ENCODE measurements at places on chromosomes 12 and 14. TPM values are rescaled to one million over a fixed set of nuclear protein-coding genes. Genes with fewer than 3 reads are reported as not detected.

GSKIP gene
- 28.0 TPM for total RNA-seq

KRT72 gene
- not detected for total RNA-seq

PRPH gene
- total RNA-seq = 0.26 TPM

ADAM21 gene
- total RNA-seq = 1.3 TPM

ZNF891 gene
- total RNA-seq = 1.0 TPM

SLCO1B1 gene
- total RNA-seq = not detected

IGF1 gene
- not detected for total RNA-seq

NTS gene
- not detected for total RNA-seq

TRHDE gene
- not detected for total RNA-seq

DEPDC4 gene
- 2.9 TPM for total RNA-seq

OR4E1 gene
- total RNA-seq = 0.06 TPM

JKAMP gene
- 141 TPM for total RNA-seq

HIP1R gene
- 14.1 TPM for total RNA-seq

- DNase-seq = no peak
These were observed 112.7 kb downstream of the EFCAB11 start for GRCh38 chr14:89841851-89842250.

DNA sequence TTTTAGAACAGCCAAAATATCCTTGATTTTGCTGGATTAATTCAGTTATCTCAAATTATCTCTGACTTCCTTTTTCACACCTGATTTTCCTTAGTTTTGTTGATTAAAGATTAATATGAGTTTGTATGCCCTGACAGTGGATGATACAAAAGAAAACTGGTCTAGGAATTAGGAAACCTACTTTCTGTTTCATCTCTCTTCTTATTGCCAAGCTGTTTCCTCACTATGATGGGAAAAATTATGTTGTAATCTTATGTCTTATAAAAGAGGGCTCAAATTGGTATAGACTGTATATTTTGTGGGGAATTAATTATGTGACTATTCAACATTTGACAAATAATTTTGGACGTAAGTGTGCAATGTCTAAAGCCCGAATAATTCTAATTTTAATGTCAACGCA is 271.6 kb downstream of the FBXL14 start:
- DNase-seq = no peak

DNA sequence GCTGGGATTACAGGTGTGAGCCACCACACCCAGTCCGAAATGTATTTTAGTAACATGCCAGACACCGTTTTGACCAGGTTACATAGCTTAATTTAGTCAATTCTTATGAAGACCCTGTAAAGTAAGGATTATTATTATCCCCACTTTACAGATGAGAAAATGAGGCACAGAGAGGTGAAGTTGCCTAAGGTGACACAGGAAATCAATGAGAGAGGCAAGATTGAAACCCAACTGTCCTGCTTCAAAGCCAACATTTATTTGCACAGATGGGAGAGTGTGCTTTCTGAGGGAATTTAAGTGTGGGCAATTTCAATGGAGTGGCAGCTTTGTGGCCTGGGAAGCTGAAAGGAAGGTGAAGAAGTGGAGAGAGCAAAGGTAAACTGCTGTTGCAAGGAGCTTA is 19.1 kb upstream of the EPS8 start:
- DNase-seq = no peak

DNA sequence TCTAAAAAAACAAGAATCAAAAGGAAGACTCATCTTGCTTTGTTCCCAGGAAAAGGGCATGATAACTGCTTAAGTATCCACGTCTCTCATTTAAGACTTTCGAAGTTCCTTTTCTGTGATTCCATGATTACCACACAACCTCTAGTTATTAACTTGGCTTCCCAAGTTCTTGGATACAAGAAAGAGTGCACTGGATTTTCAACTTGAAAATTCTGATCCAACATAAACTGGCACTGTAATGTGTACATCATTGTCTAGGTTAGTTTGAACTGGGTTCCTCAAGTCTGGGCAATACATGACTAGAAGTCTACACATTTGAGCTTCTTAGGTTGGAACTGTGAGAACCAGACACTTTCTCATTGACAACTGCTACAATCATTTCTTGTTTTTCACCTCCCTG is 1.6 kb downstream of the KLHL28 start:
- no peak for DNase-seq

DNA sequence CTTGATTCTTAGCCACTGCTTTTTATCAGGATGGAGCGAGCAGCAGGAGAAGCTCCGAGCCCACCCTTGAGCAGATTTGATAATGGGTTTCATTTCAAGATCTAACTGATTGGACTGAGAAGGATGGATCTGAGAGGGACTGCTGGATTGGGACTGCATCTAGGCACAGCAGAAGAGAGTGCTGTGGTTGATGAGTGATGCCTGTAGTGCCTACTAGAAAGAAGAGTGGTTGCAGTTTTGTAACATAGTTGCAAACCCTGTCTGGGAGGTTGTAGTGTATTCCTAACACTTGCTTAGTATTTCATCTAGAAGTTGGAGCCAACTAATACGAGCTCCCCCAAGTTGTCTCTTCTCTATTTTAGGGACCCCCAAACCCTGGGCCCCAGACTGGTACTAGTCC is 88.7 kb downstream of the ASCL1 start:
- no peak for DNase-seq

GRCh38 chr12:46177837-46178608 is 90.8 kb downstream of the SLC38A1 start:
- no peak for DNase-seq

- DNase-seq = peak; percentile 95
These were observed 380.8 kb upstream of the RGS6 start for GRCh38 chr14:71551291-71551950.

- DNase-seq = no peak
These were observed 421.6 kb downstream of the APAF1 start for GRCh38 chr12:99066726-99067125.

DNA sequence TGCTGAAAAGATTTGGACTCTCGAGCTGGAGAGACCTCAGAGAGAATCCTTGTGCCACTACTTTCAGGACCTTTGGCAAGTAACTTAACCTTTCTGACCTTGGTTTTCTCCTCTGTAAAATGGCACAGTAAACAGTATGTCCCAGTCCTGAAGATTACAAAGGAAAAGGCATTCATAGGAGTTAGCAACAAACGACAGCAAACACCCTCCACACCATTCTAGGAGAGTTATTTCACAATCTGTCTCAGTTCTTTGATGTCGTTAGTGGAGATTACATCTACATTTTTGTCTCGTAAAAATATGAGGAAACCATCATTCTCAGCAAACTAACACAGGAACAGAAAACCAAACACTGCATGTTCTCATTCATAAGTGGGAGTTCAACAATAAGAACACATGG is 205.7 kb downstream of the ITPR2 start:
- no peak for DNase-seq

GRCh38 chr12:112430929-112431328 is 12.2 kb downstream of the PTPN11 start:
- DNase-seq = no peak

DNA sequence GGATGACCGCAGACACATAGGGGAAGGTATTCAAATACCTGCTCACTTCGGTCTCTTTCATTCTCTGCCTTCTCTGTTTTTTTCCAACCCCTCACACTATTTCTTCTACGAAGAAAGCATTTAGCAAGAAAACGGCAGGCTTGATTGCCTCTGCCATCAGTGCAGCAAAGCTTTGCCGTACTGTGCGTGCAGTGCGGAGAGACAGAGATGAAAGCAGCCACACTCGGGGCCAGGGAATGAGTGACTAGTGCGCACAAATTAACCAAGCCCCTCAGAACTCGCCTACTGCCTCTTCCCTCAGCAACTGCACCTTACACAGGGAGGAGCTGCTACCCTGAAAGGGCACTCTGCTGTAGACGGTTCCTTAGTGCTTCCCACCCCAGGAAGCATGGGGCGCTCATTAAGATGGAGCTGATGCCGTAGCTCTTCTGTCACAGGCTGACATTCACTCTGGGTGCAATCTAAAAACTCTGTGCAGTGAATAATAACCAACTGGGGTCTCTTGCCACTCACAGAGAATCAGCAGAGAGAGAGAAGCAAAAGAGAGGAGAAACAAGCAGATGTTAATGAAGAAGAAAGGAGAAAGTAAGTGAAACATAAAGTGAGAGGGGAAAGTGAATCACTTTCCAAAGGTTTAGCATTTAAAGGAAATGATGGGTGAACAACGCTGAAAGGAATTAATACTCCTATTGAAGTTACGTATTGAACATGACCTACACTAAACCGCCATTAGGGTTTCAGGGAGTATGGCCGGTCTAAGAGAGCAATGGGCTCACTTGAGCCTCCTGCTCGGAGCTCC is 69.4 kb downstream of the GRIN2B start:
- DNase-seq = no peak

DNA sequence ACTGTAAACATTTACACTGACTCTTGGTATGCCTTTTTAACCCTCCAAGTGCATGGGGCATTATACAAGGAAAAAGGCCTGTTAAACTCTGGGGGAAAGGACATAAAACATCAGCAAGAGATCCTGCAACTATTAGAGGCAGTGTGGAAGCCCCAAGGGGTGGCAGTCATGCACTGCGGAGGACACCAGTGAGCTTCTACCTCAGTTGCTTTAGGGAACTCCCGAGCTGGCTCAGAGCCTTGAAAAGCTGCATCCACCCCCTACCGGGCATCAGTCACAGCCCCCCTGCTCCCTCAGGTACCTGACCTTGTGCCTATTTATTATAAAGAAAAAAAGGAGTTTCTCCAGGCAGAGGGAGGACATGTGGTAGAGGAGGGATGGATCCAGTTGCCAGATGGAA is 695.6 kb upstream of the LMO3 start:
- DNase-seq = no peak

DNA sequence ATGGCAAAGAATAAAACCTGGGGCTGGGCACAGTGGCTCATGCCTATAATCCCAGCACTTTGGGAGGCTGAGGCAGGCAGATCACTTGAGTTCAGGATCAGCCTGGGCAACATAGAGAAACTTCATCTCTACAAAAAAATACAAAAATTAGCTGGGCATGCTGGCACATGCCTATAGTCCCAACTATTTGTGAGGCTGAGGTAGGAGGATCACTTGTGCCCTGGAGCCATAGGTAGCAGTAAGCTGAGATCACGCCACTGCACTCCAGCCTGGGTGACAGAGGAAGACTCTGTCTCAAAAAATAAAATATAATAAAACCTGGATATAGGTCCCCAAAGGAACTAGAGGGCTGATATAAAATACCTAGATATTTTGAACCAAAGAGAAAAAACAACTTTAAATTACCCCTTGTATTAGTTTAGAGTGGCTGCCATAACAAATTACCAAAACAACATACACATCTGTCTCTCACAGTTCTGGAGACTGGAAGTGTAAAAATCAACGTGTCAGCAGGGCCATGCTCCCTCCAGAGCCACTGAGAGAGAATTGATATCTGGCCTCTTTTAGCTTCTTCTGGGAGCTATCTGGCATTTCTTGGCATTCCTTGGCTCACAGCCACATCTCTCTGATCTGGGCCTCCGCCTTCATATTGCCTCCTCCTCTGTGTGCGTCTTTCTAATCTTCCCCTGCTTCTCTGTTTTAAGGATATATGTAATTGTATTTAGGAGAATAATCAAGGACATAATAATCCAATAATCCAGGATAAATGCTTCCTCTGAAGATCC is 47.9 kb upstream of the ATF7IP start:
- no peak for DNase-seq

DNA sequence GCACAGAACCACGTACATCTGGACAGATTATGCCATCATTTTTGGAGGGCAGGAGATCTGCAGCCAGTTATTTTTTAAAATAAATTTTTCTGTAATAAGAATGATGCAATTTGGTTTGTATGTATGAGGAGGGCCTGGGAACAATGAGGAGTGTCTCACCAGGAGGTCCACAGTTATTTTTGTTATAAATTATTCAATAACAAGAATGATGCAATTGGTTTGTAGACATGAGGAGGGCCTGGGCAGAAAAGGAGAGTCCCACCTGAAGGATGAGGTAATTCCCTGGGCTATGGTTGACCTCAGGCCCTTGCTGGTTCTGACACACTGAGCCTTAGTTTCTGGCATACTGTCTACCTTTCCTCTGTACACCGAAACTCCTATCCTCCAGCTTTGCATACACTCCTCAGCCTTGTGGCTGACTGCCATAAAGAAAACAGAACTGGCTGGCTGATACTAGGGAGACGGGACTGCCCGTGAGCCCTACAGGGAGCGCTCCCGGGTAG is 9.0 kb upstream of the DCD start:
- no peak for DNase-seq

DNA sequence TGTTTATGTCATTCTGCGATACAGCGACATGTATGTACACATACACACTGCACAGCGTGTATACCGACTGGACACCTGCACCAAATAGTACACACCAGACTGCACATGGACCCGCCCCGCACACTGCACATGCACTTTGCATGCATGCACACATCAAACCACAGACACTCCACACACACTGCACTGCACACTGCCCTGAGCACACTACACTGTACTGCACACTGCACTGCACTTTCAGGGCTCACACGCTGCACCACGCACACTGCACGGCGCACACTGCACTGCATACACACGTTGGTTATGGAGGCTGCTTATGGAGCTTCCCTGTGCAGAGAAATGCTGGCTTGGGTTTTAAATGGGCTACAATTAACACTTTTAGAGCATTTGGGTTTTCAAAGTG is 1.6 kb downstream of the PAPLN start:
- DNase-seq = no peak

DNA sequence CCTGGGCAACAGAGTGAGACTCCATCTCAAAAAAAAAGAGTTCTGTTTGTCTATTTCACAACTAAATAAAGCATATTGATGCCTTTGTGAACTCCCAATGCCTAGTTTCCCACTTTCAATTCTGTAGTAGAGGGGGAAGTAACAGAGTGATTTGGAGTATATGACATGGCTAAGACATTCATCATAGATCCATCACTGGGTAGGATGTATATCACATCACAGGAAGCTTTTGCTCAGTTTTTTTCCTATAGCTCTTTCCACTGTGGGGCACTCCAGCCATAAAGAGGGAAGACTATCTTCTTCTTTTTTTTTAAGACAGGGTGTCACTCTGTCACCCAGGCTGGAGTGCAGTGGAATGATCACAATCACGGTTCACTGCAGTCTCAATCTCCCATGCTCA is 154.0 kb upstream of the BCL2L14 start:
- DNase-seq = no peak

GRCh38 chr12:5554711-5555110 is 122.8 kb downstream of the NTF3 start:
- no peak for DNase-seq

DNA sequence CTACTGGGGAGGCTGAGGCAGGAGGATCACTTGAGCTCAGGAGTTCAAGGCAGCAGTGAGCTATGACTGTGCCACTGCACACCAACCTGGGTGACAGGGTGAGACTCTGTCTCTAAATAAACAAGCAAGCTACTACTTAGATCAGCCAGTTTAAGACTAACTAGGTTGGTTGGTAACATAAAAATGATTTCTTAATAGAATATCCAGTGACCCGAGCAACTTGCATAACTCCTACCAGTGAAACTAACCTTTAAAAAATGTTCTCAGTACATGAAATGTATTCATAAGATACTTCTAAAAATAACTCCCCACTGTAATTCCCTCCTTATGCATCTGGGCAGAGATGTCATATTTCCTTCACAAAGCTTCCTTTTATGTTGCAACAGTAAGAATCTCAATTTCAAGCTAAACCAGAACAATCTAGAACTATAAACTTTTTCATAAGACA is 15.9 kb downstream of the TAOK3 start:
- DNase-seq = peak; percentile 87
